ENCODE measurements at places on chromosomes 5 and 9.

- no peak for DNase-seq
Measured at GRCh38 chr5:123046222-123046621, 9.7 kb upstream of the PPIC start.

DNA sequence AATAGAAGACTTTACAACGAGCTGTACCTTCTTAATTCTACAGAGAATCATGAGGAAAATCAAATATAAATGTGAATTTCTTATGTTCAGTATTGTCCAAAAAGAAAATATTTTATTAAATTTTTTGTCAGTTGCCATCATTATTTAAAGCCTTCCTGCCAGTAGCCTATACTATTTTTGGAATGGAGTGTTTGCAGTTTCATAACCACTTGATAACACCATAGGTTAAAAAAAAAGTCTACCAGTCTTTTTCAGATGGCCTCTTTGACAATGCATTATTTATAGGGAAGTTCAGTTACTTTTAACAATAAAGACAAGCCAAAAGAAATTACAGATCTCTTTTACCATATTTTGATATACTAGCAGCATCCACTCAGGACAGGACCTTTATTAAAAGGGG, 80.3 kb upstream of the CCDC152 start:
- DNase-seq = no peak

GRCh38 chr5:122319897-122320296, 7.9 kb downstream of the SNCAIP start:
- DNase-seq = no peak

- no peak for DNase-seq
Measured at GRCh38 chr5:157267761-157268480, 2.0 kb downstream of the CYFIP2 start.

DNA sequence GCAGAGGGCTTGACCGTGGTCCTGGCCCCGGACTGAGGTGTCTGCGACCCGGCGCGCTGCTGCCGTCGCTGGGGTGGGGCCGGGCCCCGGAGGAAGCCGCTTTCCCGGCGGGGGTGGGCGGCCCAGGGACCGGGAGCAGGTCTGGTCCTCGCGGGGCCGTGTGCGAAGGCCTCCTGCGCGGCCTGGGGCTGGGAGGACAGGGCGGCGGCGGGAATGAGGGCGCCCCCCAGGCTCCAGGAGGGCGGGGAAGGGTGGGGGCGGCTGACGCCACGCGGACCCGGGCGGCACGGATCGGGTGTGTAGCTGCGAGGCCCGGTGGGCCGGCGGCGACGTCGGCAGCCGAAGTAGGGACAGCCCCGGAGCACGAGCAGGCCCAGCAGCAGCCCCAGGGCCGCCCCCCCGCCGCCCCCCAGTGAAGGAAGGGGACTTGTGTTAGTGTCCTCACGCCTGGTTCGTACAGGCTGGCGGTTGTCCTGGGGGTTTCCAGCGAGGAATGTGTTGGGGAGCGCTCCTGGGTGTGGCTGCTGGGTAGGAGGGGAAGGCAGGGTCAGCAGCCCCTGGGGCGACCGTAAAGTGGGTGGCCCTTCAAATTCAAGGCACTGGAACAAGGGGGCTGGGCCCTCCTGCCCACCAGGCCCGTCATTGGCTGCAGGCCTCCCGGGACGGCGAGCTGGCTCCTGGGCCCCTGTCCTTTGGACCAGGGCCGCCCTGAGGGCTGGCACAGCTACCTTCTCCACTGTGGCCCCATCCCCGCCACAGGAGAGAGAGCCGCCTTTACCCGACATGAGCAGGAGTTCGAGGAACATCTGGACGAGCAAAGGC, 597 bp upstream of the TMEM250 start:
- no peak for DNase-seq

DNA sequence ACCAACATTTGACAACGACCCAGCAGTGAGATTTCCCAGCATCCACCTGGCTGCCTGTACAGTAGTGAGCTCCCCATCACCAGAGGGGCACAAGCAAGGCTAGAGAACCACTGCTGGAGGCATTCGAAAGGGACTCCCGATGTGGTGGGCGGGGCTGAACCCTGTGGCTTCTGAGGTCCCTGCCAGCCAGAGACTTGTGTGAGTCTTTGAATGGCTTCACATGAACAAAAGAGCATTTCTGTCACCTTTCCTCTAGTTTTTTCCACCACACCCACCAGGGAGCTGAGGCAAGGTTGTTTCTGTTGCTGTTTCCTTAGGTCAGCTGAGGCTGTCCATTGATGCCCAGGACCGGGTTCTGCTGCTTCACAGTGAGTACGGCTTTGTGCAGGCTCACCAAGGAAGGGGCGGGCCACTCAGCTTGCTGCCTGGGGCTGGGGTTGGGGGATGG, 15.7 kb downstream of the RGS3 start:
- DNase-seq = no peak

- DNase-seq = no peak
Measured at GRCh38 chr9:33289496-33289895, 820 bp upstream of the NFX1 start.

GRCh38 chr5:71564895-71565294, 22.2 kb upstream of the MCCC2 start:
- no peak for DNase-seq

GRCh38 chr5:36357391-36357975, 55.8 kb upstream of the RANBP3L start:
- no peak for DNase-seq

GRCh38 chr5:134138416-134139376, 24.2 kb downstream of the TCF7 start:
- DNase-seq = no peak

GRCh38 chr9:127457191-127457878, 6.0 kb downstream of the LRSAM1 start:
- no peak for DNase-seq

- no peak for DNase-seq
Measured at GRCh38 chr5:114055318-114056184, 306.3 kb upstream of the KCNN2 start.

All from activated CD4-positive, CD25-positive, alpha-beta regulatory T cell treated with anti-CD3 and anti-CD28 coated beads, Interleukin-2, amount 50 U/mL, for 16 hours (primary cell).